Spinal cord (tissue), 10 donors: ENCODE measurements at places on chromosomes 13 and 19.

DNA sequence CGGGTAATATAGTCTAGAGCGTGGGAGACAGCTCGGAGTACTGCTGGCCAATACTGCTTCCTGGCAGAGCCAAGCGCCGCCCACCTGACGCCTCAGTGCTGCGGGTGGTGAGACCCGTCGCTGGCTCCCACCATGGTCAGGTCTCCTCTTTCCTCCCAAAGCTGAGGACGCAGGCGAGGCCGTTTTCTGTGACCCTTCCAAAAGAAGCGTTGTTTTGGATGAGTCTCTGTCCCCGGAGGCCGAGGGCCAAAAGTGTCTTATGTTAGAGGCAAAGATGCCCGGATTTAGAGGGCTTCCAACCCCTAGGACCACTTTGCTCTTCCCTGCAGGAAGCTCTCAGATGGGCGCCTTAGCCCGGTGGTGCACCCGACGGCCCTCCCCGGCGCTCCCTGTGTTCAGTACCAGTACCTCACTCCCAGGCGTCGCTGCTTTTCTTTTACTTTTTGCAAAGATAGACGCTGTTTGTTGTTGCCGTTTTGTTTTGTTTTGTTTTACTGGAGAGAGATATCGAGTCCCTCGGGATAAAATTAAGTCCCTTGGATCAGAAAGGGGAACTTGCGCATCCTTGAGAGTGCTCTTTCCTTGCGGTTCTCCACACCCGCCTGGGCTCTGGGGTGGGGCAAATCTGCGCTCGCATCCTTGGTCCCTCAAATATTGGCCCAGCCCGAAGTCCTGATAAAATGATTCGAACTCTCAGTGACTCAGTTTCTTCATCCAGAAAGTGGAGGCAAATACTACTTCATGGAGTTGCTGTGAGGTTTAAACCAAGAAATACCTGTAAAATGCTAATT lies 7.0 kb downstream of the PDX1 start:
- no peak for DNase-seq

DNA sequence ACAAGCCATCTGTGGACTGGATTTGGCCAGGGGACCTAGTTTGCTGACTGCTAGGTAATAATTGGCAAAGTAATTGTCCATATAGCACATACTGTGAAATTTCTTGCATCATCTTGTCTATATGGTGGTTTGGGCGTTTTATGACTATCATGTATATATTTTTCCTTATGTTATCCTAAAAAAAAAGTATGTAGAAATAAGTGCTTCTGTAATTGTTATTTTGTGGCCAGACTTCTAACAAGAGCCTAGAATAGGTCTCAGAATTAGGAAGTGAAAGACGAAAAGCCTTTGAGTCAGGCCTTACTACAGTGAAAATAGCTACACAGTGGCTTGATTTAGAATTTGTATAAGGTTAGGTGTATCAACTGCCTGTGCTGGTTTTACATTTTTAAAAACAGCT lies 4.2 kb downstream of the FNDC3A start:
- no peak for DNase-seq

DNA sequence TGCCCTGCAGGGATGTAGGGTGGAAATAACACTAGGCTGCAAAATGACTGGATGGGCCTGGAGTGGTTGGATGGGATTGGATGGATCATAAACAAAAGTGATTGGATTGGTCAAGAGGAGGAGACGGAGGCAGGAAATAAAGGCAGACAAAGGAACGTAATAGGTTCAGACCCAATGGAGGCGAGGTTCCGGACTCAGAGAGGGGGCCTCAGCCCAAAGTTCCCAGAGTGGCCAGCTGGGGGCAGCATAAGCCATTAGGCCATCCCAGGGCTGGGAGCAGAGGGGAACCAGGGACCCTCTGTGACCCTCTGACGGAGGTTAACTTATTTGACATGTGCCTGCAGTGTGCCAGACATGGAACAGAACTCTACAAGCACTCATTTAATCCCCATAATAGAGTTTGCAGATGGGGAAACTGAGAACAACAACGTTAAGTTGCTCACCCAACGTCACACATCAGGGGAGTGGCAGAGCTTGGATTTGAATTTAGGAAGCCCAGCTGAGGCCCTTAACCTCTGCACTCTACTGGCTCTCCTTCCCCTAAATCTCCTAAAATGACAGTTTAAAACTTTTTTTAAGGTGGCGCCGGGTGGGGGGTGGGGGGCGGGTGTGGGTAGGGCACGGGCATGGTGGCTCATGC lies 15.3 kb upstream of the MAP1S start:
- peak; percentile 37 for DNase-seq

DNA sequence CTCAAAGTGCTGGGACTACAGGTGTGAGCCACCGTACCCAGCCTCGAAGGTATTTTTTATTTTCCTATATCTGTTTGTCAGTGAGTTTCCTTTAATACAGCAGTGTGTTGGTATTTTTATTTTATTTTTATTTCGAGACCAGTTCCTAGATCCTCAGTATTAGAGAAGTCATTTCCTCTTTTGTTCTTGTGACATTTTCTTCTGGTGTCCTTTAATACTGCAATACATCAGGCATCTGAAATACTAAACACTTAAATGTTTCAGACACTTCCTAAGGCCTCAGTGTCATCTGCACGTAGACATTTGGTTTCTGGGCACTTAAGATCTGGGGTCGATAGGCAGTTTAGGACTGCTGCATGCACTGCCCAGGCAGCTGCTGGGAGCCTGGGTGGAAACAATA lies 22.5 kb downstream of the GATAD2A start:
- DNase-seq = no peak

DNA sequence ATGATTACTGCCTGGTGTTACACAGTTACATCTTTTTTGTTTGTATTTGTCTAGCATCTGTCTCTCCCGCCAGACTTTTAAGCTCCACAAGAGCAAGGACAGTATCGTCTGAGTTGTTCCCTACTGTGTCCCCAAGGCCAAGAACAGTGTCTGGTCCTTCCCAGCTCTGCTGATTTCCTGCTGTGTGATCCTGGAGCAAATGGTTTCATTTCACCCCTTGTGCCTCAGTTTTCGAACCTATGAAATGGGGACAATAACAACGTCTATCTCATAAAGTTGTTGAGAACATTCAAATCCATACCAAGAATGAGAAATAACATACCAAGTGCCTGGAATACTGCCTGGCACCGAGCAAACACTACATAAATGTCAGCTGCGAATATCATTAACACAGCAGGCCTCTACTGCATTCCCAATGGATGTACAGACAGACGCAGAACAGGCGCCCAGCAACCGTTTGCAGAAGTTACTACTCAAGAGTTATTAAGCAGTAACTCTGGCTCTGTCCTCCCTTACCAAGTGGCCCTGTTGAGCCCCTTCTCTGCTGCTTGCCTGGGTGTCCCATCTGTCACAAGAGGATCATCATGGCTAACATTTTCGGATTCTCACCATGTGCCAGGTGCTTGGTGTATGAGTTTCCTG lies 11.4 kb downstream of the XRCC1 start:
- no peak for DNase-seq

DNA sequence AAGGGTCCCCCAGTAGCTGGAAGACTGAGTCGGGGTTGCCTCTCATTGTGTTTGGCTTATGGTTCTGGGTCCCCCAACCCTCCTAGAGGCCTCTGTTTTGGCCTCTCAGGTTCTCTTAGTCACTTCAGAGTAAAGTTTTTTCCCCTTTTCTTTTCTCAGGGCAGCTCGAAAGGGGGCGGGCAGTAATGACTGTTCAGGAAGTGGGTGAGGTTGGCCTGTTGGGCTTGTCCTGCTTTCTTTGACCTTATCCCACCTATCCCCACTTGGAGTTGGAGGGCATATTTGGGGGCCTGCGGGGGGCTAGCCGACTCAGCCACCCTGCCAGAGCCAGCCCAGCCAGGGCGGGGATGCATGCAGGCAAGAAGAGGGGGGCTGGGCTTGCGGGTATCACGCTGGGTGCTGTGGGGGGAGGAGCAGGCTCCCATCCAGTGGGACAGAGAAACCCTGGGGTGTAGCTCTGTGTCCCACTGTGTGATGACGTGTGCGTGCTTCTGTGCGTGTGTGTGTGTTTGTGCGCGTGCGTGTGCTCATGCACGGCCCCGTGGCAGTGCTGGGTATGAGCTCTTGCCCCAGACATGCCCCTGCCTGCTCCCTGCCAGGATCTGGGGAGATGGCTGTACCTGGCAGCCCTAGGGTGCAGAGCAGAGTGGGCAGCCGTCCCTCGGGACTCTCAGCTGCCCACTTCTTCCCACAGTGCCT lies 1.4 kb downstream of the CIC start:
- DNase-seq = no peak

DNA sequence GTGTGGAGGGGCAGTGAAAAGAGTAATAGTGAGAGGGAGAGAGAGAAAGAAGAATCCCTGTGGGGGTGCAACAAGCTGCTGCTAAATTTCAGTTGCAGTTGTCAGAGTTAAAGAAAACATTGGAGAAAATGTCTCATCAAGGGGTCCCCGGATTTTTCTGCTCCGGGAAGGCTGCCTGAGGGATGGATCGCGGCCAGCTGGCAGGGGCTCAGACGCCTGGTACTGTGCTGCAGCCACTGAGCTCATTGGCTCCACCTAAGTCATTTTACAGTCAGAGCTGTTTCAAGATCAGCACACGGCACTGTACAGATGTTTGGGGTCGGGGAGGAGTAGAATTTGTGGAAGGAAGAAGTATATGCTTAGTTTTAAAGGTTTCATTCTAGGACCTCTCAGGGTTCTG lies 106.2 kb downstream of the SHISA2 start:
- peak; percentile 22 for DNase-seq

DNA sequence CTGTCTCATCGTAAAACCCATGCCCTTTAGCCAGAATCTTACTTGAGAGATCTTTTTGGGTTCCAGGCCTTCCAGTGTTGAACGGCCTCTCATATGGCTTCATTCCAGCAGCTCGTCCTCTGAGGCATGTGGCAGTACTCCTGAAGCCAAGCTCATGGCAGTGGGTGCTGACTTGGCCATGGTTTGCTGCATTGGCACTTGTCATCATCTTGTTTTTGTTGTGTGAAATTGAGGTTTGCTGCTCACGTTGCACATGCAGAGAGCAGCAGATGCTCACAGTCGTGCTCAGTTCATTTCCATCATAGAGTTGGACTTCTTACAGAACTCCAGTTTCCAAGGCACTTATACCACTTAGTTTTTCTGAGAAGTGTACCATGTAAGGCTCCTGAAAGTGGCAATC lies 14.9 kb downstream of the TEX29 start:
- DNase-seq = no peak

DNA sequence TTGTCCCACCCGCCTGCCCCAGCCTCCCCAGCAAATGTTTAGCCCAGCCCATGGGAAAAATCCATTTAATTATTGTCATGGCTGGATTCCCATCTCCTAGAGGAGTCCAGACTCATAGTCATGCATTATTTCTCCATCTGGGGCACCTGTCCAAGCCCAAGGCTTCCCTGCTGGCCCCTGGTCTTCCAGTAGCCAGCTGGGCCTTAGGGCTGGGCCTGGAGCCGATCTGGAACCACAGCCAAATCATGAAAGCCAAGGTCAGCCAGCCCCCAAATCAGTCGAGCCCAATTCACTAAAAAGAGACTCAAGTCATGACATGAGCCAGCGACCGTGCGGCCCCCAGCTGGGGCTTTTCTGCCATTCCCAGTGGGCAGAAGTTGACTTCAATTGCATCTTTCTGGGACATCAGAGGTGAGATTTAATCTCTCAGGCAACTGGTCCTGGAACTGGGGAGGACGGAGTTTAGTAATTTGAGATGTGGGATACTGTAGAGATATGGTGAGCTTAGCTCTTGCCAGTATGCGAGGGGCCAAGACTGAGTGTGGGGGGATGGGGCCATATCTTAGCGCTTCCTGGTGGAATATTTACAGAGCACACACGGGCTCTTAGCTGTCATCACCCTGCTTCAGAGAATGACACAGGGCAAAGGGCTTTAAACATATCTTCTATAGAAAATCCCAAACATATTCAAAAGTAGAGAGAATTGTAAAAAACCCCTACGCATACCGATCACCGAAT lies 9.4 kb upstream of the PGLYRP2 start:
- DNase-seq = no peak

DNA sequence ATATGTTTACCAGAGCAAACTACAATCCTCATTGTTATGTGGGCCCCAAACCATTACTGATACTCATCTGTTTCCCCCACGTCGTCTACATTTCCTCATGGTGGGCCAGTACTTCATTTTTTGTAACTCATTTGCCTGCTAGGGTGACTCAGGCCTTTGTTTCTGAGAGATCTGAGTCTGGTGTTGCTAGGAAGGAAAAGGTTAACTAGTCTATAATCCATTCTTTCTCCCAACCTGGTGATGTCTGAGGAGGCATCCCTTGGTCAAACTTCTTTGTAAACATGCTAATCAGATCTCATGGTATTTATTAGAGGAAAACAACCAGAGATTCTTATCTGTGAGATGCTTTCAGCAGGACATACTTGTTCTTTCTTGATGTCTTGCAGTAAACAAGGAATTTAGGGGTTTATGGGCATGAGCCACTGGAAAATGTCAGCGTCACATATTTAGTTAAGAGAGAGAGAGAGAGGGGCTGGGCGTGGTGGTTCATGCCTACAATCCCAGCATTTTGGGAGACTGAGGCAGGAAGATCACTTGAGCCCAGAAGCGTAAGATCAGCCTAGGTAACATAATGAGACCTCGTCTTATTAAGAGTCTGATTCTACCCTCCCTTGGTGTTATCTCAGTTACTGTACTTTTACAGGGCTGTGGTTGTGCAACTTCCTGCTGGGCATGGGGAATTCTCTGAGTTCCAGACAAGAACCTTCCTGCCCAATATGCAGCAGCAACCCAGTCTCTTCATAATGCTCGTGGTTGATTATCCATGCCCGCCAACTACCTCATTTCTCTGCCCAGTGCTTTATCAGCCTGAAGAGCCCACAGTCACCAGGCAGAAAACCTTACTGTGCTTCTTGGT lies 9.7 kb upstream of the DPRX start:
- DNase-seq = no peak

DNA sequence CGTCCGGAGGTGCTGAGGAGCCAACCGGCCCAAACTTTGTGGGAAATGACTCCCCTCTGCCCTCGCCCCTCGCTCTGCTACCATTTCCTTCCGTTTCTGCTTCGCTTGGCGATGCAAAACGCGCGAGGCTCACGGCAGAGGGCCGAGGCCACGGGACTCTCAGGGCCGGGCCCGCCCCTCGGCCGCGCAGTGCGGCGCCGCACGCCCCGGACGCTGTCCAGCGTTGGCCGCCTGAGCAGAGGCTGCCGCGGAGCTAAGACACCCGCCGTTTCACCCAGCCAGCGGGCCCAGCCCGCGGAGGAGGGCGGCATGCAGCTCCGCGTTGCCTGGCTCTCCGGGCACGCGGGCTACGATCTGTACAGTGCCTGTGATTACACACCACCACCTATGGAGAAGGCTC lies 2.1 kb upstream of the ZNF578 start:
- no peak for DNase-seq

DNA sequence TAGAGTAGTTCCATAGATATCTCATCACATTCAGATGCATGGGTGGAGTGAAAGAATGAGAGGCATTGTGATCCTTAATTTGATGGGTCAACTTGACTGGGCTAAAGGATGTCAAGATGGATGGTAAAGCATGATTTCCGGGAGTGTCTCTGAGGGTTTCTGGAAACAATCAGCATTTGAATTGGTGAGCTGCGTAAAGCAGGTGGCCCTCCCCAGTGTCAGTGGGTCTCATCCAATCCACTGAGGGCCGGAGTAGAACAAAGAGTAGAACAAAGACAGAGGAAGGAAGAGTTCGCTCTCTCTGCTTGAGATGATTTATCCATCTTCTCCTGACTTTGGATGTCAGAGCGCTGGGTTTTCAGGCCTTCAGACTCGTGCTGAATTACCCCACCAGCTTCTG lies 43.1 kb downstream of the SERP2 start:
- no peak for DNase-seq

GRCh38 chr13:71515744-71516038 lies 351.3 kb downstream of the DACH1 start:
- no peak for DNase-seq
